ENCODE measurements at places on chromosomes 16 and 17.

- DNase-seq: no peak
Observed at GRCh38 chr17:4725646-4726310, 5.5 kb upstream of the MED11 start.

DNA sequence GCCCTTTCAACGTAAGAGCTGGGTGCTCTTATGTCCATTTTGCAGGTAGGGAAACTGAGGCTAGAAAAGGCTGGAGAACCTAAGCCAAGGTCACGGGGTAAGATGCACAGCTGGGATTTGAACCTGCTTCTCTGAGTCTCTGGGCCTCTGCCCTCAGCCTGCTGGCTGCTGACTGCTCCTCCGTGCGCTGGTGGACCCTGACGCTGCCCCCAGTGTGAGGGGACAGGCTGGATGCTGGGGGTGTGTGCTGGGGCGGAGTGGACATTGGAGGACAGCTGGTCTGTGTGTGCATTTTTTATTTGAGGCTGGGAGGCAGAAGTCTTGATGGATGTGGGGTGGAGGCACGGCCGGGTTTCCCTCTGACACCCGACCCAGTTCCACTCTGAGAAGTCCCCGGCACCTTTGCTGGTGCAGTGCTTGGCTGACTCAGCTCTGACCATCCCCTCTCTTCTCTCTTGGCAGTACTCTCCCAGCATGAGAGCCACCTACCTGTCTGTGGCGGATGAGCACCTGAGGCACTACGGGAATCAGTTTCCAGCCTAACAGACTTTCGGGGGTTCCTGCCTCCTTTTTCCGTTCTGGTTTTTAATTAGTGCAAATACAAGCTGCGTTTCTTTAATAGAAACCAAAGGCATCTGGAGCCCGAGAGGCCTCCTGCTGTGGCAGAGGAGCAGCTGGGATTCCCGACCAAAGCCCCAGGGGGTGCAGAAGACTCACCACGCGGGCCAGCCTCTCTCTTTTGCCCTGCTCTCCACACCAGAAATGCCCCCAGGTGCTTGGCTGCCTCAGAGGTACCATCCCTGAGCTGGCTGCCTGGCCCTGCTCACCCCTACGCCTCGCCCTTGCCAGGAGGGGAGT is 14.1 kb upstream of the DNAI2 start:
- DNase-seq: no peak

DNA sequence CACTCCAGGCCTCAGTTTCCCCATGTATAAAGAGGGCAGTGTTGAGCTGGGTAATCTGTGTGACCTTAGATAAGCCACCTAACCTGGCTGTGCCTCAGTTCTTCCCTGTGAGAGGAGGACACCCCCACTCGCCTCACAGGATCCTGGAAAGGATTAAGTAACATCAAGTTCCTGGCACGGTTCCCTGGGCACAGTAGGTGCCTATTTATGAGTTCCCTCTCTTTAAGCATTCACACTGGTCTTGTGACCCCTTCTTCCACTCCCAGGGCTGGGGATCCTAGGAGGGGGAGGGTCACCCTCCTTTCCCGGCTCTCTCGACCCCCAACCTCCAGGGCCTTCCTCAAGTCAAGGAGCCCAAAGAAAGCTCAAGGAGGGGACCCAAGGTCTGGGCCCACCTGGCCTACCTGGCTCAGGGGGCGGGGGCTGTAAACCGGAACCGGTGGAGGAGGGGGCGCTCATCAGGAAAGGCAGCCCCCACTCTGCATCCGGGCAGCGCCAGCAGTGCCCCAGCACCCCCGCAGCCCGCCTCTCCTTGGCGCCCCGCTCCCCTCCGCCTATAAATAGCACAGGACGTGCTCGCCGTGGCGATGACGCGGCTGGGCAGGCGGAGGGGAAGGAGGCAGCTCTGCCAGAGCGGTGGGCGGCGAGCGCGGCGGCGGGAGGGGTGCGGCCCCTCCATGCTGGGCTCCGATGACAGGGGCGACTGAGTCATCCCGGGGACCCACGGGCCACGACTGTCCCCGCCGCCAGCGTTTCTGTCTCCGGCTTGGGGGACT is 9.4 kb downstream of the RPL19 start:
- no peak for DNase-seq

DNA sequence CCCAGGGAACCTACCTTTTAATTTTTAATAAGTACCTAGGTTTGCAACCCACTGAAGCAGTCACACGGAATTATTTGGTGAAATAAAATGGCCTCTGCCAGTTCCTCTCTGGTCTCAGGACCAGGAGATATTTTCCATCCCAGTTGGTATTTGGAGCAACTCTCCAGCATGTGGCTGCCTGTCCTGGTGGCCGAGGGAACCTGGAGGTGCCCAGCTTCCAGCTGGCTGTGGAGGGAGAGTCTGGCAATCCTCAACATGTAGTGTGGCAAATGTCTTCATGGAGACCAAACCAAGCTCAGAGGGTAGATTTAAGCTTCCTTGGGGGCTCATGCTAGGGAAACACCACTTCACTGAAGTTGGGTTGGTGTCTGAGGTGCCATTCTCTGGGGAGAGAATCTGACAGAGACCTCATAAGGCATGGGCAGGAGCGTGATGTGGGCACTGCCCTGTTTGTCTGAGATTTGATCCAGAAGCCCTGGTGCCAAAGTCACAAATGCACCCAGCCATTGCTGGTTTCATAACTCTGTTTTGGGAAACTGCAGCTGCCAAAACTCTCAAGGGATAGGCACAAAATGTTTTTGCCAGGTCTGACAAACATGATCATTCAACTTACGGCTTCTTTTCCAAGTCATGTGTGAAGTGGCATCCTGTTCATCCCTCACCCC is 2.8 kb downstream of the MT1X start:
- DNase-seq: no peak

GRCh38 chr17:18187821-18188761 is 4.5 kb downstream of the ALKBH5 start:
- DNase-seq: no peak

GRCh38 chr17:81030741-81031565 is 4.0 kb upstream of the BAIAP2 start:
- no peak for DNase-seq

DNA sequence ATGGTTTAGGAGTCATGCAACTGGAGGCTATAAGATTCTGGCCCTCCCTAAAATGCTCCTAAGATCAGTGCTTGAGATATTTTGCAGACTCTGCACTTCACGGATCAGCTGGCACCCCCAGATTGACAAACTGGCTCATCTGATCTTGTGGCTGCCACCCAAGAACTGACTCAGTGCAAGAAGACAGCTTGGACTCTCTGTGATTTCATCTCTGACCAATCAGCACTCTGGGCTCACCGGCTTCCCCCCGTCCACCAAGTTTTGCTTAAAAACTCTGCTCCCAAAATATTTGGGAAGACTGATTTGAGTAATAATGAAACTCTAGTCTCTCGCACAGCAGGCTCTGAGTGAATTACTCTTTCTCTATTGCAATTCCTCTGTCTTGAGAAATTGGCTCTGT is 26.3 kb upstream of the CCL2 start:
- no peak for DNase-seq

DNA sequence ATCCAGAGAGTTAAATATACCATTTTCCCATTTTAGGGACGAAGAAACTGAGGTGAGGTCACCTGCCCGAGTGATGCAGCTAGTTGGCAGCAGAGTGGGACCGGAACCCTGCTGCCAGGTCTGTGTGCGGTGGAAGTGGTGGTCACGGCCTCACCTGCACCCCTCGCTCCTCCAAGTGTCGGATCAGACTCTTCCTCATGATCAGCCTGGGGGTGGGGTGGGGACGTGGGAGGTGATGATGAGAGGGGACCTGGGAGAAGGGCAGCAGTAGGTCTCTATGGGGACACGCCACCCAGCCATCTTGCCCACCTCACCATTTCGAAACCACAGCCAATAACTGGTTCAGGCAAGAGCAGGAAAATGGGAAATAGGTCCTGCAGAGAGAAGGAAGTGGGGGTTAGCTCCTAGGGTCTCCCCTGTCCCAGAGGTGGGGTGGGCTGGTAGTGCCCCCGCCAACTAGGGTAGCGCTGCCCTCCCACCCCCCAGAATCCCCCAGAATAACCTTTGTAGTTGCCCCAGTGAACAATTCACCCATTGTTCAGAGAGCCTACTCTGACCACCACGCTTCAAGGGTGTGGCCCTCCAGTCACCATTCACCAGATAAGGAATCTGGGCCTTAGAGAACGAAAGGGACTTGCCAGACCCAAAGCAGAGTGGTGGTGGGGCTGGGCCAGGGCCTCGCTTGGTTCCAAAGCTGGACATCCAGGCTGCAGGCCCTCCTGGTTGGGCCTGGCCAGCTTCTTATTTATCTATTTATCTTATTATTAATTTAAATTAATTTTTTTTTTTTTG is 5.1 kb downstream of the GDPD3 start:
- no peak for DNase-seq

GRCh38 chr17:74466111-74466827 is at the start of gene CD300A:
Gene CD300A, plus strand, starts transcription at chr17:74466634. Its CDS starts 70 bp downstream, at chr17:74466704.
- DNase-seq: no peak

DNA sequence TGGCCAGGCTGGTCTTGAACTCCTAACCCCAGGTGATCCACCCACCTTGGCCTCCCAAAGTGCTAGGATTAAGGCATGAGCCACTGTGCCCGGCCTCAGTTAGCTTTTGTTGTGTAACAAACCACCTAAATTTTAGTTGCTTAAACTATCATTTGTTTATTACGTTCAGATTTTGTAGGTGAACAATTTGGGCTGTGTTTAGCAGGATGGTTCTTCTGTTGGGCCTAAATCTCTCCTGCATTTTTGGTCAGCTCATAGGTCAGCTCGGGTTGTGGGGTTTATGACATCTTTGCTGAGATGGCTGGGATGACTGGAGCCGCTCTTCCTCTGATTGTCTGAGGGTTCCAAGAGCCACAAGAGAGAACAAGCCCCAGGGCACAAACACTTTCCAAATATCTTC is 21.1 kb upstream of the NLRP1 start:
- no peak for DNase-seq

GRCh38 chr17:69744512-69745070 is 330.1 kb downstream of the MAP2K6 start:
- DNase-seq: no peak

- DNase-seq: peak; percentile 45
Observed at GRCh38 chr16:27495191-27495590, 54.5 kb downstream of the GTF3C1 start.

GRCh38 chr17:76270127-76270592 is 5.0 kb downstream of the UBALD2 start:
- no peak for DNase-seq

GRCh38 chr16:79712276-79712675 is 111.7 kb upstream of the MAF start:
- no peak for DNase-seq

DNA sequence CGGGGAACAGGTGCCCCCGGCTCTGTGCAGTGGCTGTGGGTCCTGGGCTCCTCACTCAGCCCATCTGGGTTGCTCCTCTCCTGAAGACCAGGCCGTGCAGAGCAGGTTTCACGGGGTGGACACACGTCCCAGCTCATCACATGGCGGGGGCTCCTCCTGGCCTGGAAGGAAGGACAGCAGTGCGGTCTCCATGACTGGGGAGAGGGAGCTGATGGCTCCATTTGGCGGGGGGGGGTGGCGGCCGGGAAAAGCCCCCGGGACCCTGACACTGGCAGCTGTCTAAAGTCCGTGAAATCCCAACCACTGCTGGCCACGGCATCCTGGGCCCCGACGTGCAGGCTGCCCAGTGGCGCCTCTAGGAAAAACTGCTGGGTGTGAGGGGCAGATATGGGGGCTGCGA is 19.0 kb downstream of the SOX8 start:
- no peak for DNase-seq
